ENCODE measurements at places on chromosomes 5 and 9. TPM values are rescaled to one million over a fixed set of nuclear protein-coding genes. Genes with fewer than 3 reads are reported as not detected.

DNA sequence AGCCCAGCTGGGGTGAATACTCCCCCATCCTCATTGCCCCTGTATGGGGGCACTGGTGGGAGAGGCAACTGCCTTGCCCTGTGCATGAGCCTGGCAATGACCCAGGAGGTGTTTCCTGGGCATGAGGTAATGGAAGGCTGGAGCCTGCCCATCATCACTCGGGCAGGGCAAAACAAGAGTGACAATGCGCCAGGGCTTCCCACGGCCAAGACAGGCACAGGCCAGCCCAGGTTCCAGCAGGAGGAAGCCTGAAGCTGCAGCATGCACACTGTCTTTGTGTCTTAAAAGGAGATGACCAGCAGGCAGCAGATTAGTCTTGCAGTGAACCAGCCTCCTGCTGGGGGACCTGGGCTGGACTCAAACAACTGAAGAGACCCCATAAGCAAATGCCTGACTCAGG lies 92.2 kb upstream of the SMIM23 start:
- DNase-seq = no peak

The PCDHA1 gene
- not detected for total RNA-seq

The SV2C gene
- not detected for total RNA-seq

The GHR gene
- not detected for total RNA-seq

GRCh38 chr9:15484802-15485201 lies 26.0 kb downstream of the PSIP1 start:
- no peak for DNase-seq

DNA sequence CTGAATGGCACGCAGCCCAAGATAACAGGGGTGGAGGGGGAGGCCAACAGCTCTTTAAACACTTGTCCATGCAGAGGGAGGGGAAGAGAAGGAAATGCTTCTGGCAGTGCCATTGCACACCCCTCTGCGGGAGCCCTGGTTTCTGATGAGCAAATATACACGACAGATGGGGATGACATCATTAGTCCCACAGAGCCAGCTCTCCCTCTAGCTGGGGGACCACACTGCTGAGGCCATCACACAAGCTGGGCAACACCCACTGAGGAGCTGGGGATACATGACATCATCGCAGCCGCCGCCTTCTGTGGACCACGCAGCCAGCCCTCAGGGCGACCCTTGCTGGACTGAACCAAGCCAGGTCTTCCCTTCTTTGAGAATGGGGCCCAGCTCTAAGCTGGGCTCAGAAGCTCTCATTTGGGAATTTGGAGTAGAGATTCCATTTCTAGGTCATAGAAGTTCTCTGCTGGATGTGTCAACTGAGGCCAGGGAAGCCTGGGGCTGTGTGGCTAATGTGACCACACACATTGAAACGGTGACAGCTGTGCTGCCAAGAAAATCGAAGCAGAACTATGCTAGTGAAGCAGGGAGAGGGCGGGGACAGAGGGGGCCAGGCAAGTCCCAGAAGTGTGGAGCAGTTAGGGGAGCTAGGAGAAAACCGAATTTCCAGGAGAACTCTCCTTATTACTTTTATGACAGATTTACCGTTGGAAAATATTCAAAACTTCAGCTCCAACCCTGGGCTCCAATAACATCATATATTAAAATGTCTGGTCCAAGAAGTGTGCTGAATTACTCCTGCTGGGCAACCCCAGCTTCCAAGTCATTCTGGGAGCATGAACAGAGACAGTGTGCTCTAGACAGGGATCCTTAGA lies 79.5 kb downstream of the PRRT1B start:
- no peak for DNase-seq

DNA sequence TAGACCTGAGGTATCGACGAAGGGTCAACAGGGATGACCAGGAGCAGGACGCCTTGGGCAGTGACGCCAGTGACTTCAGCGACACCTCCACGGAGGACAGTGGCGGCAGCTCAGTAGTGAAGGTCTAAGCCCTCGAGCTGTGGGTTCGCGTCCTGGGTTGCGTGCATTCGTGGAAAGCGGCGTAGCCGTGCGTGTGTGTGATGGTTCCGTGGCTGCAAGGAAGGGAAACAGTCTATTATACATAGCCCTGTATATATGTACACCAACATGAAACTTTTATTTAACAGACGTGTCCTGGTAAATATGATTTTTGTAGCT lies 8.4 kb downstream of the PPP1R26 start:
- DNase-seq = no peak

The PELO gene
- 8.8 TPM for total RNA-seq

- DNase-seq = no peak
Observed at GRCh38 chr9:88772575-88772974, 218.7 kb upstream of the S1PR3 start.

GRCh38 chr5:154479944-154480750 lies 2.1 kb upstream of the HAND1 start:
- DNase-seq = no peak

The DDX4 gene
- not detected for total RNA-seq

- DNase-seq = no peak
Observed at GRCh38 chr9:36676091-36676490, 103.4 kb downstream of the MELK start.

All from OCI-LY7 (cell line).